ENCODE measurements at places on chromosomes 12 and 14. TPM values are rescaled to one million over a fixed set of nuclear protein-coding genes. Genes with fewer than 3 reads are reported as not detected.

GRCh38 chr14:30129807-30130206 is 202.2 kb upstream of the PRKD1 start:
- DNase-seq, result no peak

GRCh38 chr12:64883264-64884163 is 59.1 kb downstream of the TBC1D30 start:
- DNase-seq, result no peak

DNA sequence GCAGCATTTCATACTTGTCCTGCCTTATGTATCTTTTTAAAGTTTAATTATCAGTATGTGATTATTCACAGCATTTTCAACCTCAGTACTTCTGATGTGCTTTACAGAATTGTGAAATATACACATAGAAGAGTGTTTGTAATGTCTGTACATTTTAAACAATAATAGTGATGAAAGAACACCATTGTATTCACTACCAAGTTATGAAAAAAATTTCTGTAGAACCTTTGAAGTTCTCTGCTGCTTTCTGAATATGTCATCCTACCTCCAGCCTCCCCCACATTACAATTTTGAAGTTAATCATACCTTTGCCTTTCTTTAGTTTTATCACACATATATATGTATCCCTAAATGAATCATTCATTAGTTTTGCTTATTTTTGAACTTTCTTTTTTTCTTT is 24.8 kb downstream of the FRMD6 start:
- no peak for DNase-seq

Gene NEUROD4
- total RNA-seq, result not detected

DNA sequence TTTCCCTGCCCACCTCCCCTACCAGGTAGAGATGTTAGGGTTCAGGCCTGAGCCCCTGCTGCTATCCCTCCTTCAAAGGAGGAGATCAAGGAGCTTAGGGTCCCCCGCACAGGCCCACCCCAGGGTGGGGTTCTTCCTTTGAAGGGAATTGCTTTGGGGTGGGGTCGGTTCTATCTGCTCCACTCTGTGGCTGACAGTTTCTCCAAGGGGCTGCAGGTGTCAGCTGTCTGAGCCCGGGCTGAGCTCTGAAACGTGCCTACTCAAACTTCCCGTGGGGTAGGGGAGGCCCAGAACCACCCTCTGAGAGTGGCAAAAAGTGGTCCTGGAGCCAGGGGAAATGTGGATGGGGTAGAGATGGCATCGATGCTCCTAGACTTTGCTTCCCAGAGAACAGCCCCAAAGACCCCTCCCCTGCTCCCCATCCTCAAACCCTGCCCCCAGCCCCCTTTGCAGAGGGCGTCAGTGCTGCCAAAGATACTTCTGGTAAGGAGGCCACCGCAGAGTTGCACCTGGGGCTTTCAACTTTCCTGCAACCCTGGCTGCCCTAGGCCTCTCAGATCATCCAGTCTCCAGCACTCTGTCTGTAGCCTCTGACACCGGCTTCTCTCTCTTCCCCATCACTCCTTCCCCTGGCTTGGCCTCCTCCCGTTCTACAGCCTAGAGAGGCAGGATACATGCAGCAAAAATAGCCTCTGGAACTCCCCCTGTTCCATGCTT is 6.3 kb upstream of the CD4 start:
- DNase-seq, result no peak

GRCh38 chr12:82694970-82695369 is 8.3 kb downstream of the TMTC2 start:
- no peak for DNase-seq
